ENCODE measurements at places on chromosomes 16 and 17.
A peak's percentile ranks its signal among the peaks of the same experiment; 100 is the strongest.

- no peak for DNase-seq
Measured at GRCh38 chr17:1033503-1033902, 36.6 kb downstream of the TIMM22 start.

- DNase-seq, result no peak
Measured at GRCh38 chr17:61456688-61457225, 4.5 kb downstream of the TBX4 start.

- DNase-seq, result no peak
Measured at GRCh38 chr17:57143919-57144318, 58.9 kb downstream of the AKAP1 start.

DNA sequence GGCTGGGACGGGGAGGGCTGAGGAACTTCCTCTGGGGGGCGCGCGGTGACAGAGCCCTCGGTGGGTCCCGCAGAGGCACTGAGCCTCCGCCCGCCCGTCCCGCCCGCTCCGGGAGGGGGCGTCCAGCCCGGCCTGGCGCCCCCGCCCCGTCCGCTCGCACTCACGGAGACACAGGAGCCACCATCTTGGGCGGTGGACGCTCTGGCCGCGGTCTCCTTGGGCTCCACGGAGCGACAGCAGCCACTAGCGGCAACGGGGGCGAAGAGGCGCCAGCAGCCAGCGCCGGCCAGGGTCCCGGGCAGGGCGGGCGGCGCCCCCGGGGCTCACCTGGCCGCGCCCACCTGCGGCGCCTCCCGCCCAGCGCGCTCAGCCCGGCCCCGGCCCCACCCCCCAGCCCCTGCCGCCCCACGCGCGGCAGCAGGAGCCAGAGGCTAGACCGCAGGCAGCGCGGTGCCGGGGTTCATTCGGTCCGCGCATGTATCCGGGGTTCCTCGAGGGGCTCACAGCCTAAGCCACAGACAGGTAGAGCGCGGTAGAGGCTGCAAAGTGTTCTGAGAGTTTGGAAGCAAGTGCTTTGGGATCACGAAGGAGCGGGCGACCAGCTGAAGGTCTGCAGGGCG is at the start of gene C17orf113:
Gene C17orf113 (minus strand): TSS at position 209 of the 620 bp plus-strand sequence. CDS start 7,225 bp downstream, outside the sequence.
- DNase-seq, result no peak

DNA sequence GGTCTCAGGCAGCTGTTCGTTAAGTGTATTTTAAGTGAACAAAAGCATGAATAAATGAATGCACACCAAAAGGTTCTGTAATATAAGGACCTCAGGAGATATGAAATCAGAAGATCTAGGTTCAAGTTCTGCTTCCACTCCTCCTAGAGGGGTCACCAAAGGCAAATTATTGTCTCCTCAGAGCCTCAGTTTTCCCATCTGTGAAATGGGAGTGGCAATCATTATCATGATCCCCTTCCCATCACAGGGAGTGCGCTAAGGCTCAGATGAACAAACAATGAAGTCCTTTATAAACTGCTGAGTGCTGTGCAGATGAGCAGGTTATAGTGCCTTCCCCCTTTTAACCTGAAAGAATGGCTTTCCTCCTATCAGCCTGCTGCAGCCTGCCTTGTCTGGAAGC is 248.3 kb upstream of the C16orf82 start:
- DNase-seq, result no peak

DNA sequence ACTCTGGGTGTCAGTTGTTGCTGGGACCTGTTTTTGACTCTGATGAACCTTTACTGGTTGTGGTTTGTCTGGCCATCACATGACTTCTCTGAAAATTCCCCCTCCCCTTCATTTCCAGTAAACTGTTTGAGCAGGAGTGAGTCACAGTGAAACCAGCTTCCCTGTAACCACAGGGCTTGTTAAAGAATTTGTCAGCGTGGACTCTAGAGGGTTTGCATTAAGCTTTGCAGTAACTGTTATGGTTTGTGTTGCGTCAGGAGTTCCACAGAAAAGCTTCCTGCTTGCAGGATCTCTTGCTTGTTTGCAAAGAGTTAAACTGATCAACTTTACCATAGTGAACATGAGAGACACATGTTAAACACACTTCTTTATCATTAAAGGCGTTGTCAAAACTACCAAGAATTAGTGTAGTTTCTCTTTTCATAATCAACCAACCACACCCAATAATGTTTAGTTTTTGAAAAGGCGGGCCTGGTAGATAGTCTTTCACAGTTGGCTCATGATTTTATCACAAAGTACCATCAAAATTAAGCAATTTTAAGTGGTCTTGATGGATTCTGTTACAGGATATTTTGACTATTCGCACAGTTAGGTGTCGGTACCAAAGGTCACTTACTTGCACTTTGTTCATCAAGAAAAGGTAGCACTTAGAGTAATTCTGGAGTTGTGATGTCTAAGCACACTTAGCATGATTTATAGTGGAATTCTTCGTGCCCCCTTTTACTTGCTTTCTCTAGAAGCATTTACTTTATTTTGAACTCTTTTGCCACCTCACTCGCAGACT is 79.3 kb downstream of the VMP1 start:
- DNase-seq, result peak; percentile 99

- no peak for DNase-seq
Measured at GRCh38 chr17:31062346-31062745, 32.4 kb upstream of the NF1 start.

DNA sequence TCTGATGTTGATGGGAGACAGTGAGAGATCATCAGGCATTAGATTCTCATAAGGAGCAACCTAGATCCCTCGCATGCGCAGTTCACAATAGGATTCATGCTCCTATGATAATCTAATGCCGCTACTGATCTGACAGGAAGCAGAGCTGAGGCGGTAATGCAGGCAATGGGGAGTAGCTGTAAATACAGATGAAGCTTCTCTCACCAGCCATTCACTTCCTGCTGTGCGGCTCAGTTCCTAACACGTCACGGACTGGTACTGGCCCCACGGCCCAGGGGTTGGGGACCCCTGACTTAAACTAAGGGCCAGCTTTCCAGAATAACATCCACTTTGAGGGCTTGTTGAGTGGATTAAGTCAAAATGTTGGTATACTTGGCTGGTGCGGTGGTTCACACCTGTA is 2.6 kb upstream of the TMEM219 start:
- no peak for DNase-seq

- no peak for DNase-seq
Measured at GRCh38 chr17:60089096-60089806, 10.5 kb upstream of the HEATR6 start.

GRCh38 chr16:79004309-79004708 is 596.2 kb downstream of the MAF start:
- DNase-seq, result no peak

- no peak for DNase-seq
Measured at GRCh38 chr16:79912592-79913310, 312.2 kb upstream of the MAF start.

DNA sequence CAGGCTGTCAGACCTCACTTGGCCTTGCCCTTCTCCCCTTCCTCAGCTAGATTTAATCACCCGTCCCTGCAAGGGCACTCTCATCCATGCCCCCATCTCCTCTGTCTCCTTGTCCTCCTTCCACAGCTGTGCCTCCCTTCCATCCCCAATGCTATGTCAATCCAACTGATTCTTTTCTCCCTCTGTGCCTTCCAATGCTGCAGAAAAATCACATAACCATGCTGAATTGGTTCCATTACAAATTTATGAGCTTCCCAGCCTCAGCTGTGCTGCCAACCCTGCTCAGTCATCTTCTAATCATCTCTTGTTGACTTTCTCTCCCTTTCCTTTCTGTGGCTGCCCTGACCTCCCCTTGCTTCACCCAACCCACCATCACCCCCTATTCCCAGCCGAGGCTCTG is 56.3 kb upstream of the PIRT start:
- no peak for DNase-seq

DNA sequence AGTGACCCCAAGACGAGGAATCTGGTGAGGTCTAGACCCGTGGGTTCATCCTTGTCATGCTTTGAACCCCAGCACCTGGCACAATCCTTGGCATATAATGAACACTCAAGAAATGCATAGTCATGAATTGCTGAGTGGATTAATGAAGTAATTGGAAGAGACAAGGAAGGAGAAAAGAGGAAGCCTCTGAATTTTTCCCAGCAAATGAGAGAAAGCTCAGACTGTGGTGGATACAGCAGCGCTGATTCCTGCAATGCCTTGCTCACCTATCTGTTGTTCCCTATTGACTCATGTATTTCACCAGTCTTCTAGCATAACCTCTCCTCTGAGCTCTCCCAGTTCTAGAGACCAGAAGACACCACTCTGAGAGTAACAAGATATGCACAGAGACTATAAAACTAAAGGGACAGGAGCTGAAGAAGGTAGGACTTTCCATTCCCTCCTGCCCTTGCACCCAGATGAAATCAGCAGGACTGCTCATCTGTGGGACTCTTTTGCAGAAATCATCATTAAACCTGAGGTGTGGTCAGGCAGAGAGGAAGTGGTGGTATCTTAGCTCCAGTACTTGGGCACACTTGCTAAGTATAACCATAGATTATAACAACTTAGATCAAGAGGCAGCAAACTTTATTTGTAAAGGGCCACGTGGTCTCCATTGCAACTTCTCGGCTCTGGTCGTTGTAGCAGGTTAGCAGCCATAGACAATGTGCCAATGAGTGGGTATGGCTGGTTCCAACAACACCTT is 102.8 kb downstream of the MAF start:
- no peak for DNase-seq

GRCh38 chr17:78176548-78177025 is 8.2 kb downstream of the SYNGR2 start:
- no peak for DNase-seq

DNA sequence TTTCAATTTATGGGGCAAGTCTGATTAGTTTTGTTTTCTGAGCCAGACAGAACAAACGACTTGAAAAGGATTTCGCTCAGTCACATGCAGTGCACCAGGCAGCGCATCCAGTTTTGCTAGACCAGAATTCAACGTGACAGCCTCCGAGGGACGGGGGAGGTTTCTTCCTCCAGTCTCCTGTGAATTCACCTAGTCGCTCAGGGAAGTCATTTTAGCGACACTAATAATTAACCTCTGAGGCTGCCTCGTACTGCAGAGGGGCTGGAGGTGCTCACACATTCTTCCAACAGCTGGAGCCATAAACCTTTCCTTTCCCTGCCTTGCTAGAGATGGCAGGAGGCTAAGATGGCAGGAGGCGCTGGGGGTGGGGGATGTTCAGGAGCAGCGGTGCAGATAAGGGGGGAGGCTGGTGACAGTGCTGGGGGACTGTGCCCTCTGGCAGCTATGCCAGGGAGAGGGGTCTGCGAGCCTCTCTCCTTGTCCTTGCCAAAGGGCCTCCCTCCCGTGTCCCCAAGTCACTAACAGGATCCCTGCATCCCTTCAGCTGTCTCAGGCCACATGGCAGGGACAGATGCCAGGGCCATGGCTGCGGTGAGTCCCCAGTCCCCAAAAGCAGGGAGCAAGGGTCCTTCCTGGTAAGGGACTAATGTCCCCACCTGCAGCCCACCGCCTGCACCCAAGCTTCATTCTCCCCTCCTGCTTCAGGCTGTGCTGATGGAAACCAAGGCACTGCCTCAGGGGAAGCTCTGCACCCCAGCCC is 24.0 kb downstream of the MXRA7 start:
- DNase-seq, result no peak

DNA sequence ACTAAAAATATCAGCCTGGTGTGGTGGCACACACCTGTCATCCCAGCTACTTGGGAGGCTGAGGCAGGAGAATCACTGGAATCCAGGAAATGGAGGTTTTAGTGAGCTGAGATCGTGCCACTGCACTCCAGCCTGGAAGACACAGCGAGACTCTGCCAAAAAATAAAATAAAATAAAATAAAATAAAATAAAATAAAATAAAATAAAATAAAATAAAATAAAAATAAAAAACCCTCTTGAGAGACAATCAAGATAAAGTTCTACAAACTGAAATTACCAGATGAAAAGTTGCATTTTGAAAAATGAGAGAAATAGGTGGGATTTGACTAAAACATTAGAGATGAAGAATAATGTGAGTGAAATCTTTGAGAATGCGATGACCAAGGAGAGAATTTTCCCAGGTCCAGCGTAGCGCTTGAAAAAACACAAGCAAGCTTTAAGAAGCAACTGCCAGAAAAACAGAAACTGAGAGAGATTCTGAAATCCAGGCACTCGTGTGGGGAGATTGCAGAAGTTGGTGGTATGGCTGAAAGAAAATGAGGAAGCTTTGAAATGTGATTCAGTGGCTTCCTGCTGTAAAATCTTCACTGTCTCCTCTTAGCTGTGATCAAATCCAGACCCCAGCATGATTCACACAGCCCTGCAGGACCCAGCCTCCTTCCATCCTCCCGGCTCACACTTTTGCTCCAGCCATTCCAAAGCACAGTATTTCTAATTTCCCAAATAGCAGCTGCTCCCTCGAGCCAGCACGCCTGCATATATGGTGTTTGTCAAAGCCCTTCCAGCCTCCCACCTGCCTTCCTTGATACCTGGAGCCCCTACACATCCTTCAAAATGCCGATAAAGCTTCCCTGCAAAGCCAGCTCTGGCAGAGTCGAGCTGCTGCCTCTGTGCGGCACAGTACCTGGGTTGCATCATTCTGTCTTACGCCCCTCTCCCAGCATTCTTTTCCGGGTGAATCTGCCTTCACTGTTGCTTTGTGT is 8.2 kb upstream of the CD300E start:
- DNase-seq, result no peak

Measured in pulmonary artery endothelial cell (primary cell).